WTC11 (cell line): ENCODE measurements at places on chromosomes 11 and 22. TPM values are rescaled to one million over a fixed set of nuclear protein-coding genes. Genes with fewer than 3 reads are reported as not detected.

DNA sequence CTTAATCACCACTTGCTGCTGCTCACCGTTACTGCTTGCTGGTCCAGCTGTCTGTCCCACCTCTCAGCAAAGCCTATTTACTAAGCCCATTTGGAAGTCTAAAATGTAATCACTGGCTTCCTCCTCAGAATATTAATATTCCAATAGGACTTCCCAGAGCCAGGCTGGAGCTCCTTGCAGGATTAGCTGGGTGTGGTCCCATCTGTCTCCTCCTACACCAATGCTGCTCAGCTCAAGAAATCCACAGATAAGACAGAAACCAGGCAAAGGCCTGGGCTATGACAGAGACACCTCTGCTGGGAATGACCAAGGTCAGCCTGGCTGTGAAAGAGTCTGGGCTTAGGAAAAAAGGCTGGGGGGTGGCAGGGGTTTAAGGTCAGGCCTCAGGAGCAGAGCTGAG lies 317.8 kb downstream of the BUD13 start:
- DNase-seq = no peak

DNA sequence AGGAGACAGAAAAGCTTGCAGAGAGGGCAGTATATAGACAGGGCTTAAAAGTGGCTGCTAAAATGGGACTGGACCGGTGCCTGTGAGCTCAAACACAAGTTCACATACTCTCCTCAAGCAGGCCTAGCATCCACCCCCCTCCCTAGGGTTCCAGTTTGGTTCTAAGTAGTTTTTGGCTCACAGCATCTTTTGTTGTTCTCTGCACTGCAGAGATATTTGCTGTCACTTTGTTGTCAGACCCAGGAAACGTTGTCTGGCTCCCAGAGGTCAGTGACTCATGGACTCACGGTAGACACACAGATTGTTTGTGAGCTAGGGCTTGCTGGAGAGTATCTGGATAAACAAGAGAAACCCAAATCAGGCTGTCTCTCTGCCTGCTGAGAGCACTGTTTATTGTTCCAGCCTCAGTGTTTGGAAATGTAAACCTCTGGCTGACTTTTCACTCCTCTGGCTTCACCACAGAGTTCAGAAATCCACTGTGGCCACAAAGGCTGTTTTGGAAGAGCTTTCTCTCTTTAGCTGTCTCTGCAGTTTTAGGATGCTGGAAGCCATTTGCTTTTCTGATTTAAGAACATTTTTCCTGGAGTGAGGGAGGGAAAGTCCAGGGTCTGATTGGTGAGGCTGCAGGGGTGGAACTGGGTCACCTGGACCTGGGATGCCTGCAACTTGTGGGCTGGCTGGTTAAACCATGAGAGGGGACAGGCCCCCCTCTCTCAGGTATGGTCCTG lies 303.7 kb upstream of the PLET1 start:
- DNase-seq = no peak

OR2D2 gene
- 0.16 to 0.26 TPM (median 0.23 TPM) in 3 replicates for total RNA-seq

DNA sequence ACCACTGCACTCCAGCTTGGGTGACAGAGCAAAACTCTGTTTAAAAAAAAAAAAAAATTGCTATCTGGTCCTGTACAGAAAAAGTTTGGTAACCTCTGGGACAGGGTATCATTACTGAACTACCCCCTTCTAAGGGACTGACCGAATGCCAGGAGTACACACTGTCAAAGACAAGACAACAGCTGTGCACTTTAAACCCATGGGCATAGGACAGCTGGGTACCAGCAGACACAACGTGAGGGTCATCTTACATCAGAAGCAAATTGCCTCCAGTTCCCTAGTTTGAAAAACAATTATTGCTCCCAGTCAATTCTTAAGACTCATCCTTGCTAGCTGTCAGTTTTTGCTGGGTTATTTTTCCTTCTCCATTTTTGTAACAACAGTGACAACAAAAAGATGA lies 17.8 kb downstream of the CD59 start:
- no peak for DNase-seq

YPEL4 gene
- 0.15 to 0.30 TPM in 2 of 3 replicates, not detected in the other for total RNA-seq

DNA sequence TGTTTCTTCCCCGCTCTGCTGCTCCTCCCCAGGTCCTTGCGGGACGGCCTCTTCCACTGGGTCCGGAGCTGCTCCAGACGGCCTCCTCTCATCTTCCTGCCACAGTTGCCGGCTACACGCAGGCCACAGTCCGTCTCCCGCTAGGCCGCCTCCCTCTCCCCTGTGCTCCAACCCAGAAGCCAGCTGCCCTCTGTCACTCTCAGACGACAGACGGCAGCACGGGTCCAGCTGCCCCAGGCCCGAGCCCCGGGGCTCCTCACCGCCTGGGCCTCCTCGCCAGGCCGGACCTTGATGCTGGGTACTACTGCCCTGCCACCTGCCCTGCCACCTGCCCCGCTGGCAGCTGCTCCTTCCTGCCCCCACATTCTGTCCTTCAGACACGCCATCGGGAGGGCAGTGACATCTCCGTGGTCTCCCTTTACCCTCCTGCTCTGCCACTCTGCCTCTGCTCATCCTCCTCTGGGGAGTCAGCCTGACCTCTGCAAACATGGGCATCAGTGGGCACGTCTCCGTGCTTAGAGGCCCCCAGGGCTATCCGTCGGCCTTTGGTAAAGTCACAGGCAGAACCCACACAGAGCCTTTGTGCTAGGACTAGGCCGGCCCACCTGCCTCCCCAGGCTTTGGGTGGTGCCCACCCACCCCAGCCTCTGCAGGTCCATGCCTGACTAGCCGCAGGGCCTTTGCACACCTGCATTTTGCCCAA lies 43.1 kb upstream of the TH start:
- DNase-seq = no peak

DNA sequence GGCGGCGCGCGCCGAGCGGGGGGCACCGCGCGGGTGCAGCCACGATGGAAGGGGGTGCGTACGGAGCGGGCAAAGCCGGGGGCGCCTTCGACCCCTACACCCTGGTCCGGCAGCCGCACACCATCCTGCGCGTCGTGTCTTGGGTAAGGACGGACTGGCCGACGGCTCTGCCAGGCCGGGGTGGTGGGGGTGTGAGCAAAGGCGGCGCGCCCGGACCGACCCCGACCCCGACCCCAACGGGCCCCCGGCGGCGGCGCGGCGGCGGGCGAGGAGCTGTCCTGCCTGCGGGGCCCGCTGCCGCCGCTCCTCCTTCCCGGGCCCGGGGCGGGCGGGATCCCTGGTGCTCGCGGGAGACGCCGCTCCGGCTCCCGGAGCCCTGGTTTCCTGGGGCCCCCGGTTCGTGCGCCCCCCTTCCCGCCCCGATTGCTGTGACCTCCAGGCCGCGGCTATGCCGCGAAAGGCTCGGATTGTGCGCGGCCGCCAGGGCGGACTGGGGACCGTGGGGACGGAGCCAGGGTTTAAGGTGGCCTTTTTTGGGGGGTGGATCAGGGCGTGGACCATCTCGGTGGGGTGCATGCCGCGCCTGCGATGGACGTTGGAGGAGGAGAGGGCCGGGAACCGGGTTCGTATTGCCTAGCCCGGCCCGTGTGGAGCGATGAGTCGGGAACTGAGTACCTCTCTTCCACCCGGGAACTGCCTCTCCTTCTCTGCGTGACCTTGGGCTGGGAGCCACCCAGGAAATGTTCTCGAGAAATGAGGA lies at the start of gene SYNGR1:
SYNGR1 (plus strand) TSS at position 25 of the 760 bp plus-strand sequence; CDS start at position 45, 20 bp downstream.
- peak; percentile 47 for DNase-seq
